ENCODE measurements at places on chromosomes 11 and 22.

GRCh38 chr11:19683862-19684491, 28.7 kb upstream of the NAV2 start:
- no peak for DNase-seq

GRCh38 chr22:20803696-20804324, 29.9 kb downstream of the SERPIND1 start:
- DNase-seq, result peak; percentile 36

DNA sequence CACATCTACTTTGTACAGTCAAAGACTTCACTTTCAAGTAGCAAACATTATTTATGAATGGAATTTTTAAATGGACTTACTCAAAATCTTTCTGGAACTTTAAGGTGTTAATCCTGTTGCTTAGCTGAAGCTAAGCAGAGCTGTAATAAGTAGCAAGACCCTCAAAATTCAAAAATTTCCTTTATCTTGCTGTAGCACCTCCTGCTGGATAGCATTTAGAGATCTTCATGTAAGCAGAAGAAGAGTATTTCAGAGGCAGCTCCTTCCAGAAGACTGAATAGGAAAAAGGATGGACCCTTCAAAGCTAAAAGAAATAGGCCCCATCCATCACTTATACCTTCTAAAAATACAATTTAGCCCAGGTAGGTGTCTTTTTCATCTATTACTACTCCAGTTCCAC, 3.4 kb downstream of the PHF21A start:
- DNase-seq, result peak; percentile 20

DNA sequence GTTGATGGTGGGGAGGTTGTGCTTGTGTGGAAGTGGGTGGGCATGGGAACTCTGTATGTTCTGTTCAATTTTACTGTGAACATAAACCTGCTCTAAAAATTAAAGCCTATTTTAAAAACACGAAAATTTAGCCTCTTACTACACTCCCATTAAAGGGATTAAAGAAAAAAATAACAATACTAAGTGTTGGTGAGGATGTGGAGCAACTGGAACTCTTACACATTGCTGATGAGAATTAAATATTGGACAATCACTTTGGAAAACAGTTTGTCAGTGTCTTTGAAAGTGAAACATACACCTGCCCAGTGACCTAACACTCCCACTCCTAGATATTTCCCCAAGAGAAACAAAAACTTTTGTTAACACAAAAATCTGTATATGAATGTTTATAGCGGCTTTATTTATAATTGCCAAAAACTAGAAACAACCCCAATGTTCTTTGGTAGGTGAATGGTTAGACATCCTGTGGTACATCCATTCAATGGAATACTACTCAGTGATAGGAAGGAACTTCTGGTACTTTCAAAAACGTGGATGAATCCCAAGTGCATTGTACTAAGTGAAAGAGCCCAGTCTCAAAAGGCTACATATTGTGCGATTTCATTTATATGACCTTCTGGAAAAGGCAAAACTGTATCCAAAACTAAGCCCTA, 23.5 kb downstream of the LRRC32 start:
- DNase-seq, result no peak

GRCh38 chr11:133501643-133502539, 30.4 kb downstream of the OPCML start:
- DNase-seq, result no peak

DNA sequence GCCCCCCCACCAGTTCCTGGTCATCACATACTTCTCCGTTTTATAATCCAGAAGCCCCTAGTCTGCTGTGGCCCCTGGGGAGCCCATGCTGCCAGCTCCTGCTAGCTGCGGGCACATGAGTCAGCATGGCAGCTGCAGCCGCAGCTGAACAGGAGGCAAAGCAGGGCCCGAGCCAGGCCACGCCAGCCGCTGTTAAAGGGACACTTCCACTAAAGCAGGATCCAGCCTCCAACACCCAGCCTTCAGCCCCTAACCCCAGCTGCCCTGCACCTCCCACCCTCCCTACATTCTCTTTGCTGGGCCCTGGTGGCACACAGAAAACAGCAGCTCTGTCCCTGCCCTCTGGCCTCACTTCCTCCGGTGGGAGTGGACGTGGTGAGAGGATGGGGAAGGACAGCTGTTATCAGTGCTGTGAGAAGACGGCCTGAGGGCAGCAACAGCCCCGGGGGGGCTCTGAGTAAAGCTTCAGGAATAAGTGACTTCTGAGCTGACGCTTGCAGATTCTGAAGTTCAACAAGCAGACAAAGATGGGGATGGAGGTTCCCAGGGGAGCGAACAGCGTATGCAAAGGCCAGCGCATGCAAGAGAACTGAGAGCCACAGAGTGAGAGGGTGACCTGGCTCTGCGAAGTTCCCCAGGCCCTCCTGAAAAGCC, 688 bp upstream of the LRRC74B start:
- DNase-seq, result no peak

DNA sequence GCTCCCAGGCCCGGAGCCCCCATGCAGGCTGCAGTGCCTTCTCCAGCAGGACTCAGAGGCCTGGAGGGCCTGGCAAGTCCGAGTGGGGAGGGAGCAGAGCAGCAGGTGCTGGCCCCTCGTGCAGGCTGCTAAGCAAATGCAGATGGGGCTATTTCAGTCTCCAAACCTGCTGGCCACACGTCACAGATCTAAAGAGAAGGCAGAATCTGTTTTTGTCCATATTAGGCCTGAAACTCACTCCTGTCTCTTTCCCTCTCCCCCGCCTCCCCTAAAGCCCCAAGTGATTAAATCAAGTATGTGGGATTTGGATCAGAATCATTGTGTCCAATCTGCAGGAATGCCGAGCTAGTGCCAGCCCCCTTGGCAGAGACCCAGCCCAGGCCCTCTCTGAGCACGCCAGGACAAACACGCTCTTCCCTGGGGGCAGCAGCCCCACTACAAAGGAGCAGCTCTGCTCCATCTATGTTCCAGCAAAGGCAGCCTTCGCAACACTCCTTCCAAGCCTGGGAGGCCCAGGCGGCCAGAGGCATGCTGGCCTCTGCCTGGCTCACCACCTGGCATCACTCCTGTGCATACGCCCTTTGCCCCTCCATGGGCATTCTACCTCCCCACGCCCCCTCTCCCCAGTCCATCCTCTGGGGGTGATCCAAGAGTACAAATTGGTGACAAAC, 26.5 kb downstream of the RPL27A start:
- no peak for DNase-seq

DNA sequence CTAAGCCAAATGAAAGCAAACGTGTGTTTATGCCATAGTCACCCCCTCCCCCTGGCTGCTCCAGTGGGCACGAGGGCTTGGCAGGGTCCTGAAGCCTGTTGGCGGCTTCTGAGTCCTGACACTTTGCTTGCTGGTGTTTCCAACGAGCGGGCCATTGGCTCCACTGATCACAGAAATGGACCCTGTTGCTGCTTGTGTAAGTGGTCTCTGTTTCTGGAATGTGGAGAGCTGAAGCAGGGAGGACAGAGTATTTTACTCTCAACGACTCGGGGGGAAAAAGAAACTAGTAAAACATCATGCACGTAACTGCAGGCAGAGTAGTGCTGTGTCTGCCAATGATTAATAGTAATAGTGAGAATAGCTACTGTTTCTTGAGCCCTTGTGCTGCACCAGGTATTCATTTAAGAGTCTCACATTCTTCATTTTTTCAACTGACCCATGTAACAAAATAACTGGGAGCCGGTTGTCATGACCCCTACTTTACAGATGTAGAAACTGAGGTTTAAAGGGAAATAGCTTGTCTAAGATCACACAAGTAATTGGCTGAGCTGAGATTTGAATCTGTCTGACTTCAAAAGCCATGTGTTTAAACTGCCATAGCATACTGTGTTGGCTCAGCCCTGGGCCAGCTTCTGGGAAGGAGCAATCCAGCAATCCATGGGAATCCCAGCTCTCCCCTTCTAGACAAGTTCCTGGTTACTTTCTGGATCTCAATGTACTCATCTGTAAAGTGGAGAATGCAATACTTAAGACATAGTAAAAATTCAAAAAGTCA, 526.7 kb downstream of the INSC start:
- no peak for DNase-seq

- DNase-seq, result no peak
Observed at GRCh38 chr11:616320-617198, 809 bp upstream of the IRF7 start.

DNA sequence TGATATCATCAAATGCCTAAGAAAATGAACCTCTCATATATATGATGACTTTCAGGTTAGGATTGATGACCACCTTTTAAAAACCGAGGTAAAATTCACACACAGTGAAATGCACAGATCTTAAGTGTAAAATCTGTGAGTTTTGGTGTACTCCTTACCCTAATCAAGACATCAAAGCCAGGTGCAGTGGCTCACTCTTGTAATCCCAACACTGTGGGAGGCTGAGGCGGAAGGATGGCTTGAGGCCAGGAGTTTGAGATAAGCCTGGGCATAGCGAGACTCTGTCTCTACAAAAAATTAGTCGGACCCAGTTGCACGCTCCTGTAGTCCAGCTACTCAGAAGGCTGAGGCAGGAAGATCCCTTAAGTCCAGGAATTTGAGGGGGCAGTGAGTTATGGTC, 140.4 kb downstream of the UVRAG start:
- DNase-seq, result no peak

GRCh38 chr11:15189641-15190365, 75.1 kb downstream of the INSC start:
- DNase-seq, result no peak

- no peak for DNase-seq
Observed at GRCh38 chr11:112178428-112178827, 3.1 kb downstream of the BCO2 start.

- no peak for DNase-seq
Observed at GRCh38 chr22:43885786-43886185, 6.0 kb downstream of the PNPLA5 start.

DNA sequence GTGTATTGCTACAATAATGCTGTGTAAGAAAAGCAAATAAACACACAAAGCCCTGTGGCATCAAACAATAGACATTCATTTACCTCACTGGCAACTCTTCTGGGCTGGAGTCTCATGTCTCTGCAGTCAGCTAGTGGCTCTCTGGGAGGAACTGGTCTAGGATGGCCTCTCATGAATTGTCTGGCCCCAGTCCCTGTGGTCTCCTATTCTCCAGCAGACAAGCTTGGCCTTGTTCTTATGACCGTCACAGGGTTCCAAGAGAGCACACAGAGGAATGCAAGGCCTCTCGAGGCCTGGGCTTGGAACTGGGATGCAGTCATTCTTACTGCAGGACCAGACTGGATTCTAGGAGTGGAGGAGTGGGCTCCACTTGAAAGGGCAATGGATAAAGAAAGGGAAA, 141.2 kb upstream of the NTM start:
- DNase-seq, result no peak

DNA sequence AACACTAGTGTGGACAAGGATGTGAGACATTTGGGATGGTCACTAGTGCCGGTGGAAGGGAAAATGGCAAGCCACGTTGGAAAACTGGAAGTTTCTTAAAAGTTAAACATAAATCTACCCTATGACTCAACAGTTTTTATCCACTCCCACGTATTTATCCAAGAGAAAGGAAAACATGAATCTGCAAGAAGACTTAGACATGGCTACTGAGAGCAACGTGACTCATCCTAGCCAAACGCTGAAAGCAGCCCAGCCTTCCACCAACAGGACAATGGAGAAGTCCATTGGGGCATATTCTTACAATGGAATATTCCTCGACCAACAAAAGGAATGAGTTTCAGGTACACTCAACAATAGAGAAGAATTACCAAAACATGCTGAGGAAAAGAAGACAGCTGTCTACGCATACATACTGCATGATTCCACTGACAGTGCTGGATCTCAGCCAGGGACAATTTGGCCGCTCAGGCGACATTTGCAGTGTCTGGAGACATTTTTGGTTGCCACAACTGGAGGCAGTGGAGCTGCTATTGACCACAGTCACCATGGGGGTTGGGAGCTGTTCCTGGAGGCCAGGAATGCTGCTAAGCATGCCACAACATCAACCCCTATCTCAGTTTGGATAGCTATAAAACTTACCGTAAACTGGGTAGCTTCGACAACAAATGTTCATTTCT, 21.2 kb downstream of the SYT13 start:
- DNase-seq, result no peak

GRCh38 chr22:23716811-23717801, 26.3 kb downstream of the RGL4 start:
- peak; percentile 89 for DNase-seq

GRCh38 chr11:88353835-88354496, 16.4 kb upstream of the CTSC start:
- no peak for DNase-seq

- no peak for DNase-seq
Observed at GRCh38 chr11:95346265-95346664, 115.3 kb upstream of the SESN3 start.

DNA sequence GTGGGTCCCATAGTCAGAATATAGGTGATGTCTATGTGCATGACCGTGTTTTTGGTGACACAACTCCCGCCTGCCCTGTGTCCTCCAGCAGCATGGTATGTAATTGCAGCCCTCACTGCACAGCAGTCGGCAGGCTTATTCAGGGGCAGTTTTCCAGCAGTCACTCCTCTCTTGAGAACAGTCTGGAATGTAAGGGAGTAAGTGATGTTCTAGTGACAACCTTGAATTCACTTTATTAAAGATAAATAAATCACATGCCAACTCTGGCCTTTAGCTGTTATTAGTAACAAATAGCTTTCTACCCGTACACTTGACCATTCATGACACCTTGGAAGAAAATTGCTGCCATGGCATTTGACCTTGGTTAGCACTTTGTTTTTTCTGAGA, 27.9 kb downstream of the ZNRF3 start:
- DNase-seq, result no peak

DNA sequence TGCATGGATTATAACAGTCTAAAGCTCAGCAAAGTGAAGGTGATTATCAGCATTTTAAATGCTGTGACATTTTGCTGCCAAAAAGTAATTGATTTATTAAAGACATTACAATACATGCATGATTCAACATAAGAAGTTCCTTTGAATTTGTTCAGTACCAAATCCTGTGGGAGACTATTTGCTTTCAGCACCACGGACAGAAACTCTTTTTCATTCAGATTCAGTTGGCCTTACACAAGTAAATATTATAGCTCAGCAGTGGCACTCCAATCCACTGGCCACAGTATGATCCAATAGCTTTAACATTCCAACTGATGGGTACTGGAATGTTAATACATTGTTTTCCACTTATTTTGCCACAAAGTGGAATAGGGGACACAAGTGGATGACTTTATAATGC, 806.7 kb downstream of the NTM start:
- no peak for DNase-seq

GRCh38 chr11:121417055-121417551, 35.0 kb upstream of the SORL1 start:
- DNase-seq, result no peak

DNA sequence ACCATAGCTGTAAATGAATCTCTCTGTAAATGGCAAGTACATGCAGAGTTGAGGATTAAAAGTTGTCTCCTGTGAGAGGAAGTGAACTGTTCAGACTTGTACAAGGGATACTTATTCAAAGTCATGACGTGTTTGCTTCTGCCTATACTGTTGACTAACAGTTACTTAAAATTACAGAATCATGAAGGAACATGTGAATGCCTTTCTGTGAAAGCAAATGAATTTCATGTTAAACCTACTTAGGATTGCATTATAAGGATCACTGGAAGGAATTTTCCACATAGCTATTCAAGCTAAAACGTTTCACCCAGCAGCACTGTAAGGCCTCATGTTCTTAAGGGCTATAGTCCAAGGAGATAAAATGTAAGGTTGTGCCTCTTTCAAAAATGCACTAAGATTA, 93.4 kb upstream of the BIRC3 start:
- no peak for DNase-seq

- DNase-seq, result no peak
Observed at GRCh38 chr11:36177836-36178235, 111.4 kb downstream of the COMMD9 start.
